ENCODE measurements at places on chromosomes 7 and 10. TPM values are rescaled to one million over a fixed set of nuclear protein-coding genes. Genes with fewer than 3 reads are reported as not detected.
A peak's percentile ranks its signal among the peaks of the same experiment; 100 is the strongest.

- DNase-seq: peak; percentile 2
Measured at GRCh38 chr7:110442381-110442837, 648.5 kb upstream of the LRRN3 start.

- no peak for DNase-seq
Measured at GRCh38 chr7:31835471-31835870, 148.5 kb downstream of the PPP1R17 start.

DNA sequence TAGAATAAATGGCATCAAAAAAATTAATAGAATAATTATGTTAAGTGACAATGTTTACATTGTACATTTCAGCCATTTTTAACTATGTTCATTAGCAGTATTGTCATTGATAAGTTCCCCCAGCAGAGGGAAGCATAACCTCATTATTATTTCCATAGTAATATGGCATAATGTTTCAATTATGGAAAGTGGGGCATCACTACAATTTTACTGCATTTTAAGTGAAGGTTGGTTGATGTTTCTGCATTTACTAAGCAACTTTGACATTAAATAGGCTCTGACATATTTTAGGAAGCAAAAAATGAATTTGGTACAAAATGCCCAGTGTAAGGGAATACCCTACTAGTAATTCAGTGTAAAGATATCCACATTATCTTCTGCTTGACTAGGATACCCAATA, 218.3 kb downstream of the SEMA3A start:
- no peak for DNase-seq

GRCh38 chr7:101783381-101784181, 33.8 kb upstream of the CUX1 start:
- no peak for DNase-seq

- no peak for DNase-seq
Measured at GRCh38 chr7:101559586-101559985, 69.5 kb downstream of the MYL10 start.

- no peak for DNase-seq
Measured at GRCh38 chr7:3260401-3260715, 40.7 kb upstream of the SDK1 start.

- no peak for DNase-seq
Measured at GRCh38 chr7:2614631-2615330, 17.0 kb upstream of the TTYH3 start.

NEUROD6 gene
- not detected for total RNA-seq

GRCh38 chr10:79381804-79382221, 34.5 kb downstream of the PPIF start:
- no peak for DNase-seq

DNA sequence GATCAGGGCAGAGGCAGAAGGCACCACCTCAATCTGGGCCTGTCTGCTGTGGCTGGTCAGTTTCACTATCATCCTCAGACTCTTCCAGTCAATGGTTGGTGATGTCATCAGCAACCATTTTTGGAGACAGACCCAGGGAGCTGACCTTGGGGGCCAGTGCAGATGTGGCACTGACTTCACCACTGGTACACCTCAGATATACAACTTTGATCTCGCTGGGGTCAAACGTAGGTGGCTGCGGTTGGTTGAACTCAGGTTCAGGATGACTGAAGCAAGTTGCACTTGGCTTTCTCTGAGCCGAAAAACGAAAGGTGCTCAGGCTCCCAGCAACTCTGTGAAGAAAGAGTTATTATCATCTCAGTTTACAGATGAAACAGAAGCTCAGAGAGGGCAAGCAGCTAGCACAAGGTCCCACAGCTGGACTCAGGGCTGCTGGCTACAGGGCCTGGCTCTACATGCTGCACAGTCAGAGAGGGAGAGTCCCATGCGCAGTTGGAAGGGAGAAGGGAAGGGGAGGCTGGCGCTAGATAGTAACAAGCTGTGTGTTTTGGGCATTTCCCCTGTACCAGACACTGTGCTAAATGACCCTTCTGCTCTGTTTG, 27.2 kb downstream of the ANKRD16 start:
- no peak for DNase-seq

GRCh38 chr10:3748484-3748883, 36.5 kb downstream of the KLF6 start:
- no peak for DNase-seq

DNA sequence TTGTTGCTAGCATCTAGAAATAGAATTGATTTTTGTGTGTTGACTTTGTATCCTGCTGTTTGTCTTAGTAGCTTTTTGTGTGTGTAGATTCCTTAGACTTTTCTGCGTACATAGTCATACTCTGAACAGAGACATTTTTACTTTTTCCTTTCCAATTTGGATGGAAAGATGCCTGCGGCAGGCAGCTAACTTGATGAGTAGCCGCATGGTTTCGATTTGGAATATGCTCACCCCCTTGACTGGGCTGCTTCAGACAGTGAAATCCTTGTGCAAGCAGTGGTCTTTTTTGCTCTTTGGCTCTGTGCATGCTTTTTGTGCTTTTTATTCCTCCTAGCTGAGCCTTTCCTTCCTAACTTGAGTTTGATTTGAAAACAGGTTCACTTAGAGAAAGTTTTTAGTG, 71.8 kb downstream of the HHEX start:
- DNase-seq: no peak

- DNase-seq: no peak
Measured at GRCh38 chr10:13291821-13292773, 7.8 kb downstream of the PHYH start.

AKR1D1 gene
- not detected for total RNA-seq

ADIRF gene
- total RNA-seq: not detected

GRCh38 chr7:149559711-149560110, 62.1 kb upstream of the ZNF746 start:
- DNase-seq: no peak

COL17A1 gene
- total RNA-seq: not detected

DNA sequence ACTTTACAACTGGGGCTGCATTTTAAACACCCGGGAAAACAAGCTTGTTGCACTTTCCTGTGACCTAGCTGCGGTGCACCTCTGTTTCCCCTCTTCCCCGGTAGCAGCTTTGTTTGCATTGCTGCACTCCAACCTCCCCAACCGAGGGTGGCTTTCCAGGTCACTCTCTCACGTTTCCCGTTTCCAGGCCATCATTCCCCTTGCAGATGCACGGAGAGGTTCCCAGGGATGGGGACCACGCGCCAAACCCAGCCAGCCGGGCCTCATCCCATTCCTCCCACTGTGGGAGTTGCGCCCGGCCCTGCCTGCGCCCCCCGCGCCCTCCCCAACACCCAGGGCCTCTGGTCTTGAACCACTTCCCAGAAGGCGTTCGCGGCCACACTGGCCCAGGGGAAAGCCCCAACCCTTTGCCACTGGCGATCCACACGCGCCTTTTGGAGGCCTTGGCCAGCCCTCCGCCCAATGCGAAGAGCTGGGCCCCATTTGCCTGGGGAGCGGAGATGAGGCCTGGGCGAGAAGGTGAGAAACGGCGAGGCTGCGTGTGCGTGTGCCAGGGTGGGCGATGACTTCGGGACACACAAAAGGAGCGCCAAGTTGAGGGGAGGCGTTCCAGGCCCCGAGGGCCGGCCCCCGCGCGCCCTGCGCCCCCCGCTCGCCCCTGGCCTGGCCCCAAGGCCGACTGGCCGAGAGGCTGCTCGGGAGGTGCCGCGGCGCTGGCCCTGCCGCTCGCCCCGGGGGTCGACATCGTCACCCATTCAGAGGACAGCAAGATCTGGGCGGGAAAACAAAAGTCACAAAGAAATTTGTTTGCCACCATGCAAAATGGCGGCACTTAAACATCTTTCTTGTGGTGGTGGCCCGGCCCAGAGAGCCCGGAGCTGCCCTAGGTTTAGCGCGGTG, 15.9 kb downstream of the SKIDA1 start:
- no peak for DNase-seq

GRCh38 chr7:50431722-50432305, 18.3 kb downstream of the FIGNL1 start:
- no peak for DNase-seq

GRCh38 chr7:111763221-111763801, 201.0 kb upstream of the IMMP2L start:
- DNase-seq: no peak

- DNase-seq: no peak
Measured at GRCh38 chr7:137146552-137147337, 196.8 kb downstream of the PTN start.

COL13A1 gene
- 10.3 TPM for total RNA-seq

Measured in natural killer cell (primary cell).